ENCODE measurements at places on chromosomes 5 and 9. TPM values are rescaled to one million over a fixed set of nuclear protein-coding genes. Genes with fewer than 3 reads are reported as not detected.

DNA sequence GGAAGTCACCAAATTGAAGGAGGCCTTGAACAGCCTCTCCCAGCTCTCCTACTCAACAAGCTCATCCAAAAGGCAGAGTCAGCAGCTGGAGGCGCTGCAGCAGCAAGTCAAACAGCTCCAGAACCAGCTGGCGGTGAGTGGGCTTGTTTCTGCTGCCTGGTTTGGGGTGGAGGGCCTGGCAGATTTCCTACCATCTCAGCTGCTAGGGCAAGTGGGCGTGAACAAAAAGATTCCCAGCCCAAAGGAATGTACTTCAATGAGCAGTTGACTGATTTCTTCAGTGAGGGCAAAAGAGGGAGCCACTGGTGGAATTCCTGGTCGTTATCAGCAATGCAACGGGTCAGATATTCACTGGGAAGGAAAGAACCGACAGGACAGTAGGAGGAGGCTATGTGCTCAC lies 12.6 kb upstream of the TTC23L start:
- DNase-seq: no peak

Gene INSL4
- not detected for total RNA-seq

GRCh38 chr5:132405646-132406045 lies 36.1 kb downstream of the SLC22A5 start:
- no peak for DNase-seq

GRCh38 chr5:124087752-124088151 lies 575.8 kb downstream of the CSNK1G3 start:
- DNase-seq: no peak

Gene KIAA0825
- 2.5 TPM for total RNA-seq

DNA sequence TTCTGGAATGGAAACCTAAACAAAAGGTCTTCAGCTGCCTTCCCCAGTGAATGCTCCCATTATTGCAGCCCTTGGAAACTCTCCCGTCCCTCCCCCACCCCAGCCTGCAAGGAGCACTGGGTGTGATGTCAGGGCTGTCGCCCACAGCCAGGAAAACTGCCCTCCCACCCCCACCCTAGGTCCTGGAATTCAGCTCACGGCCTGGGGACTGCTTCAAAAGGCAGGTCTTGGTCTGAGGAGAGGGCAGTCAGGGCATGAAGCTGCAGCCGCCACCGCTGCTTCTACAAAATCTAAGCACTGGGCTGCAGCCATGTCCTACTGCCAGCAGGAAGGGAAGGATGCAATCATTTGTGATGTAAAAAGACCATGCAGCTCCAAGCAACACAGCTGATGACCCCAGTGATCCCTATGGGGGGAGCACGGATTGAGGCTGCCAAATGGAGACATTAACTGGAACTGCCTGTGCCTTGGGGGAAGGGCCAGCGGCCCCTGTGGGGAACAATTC lies 11.4 kb downstream of the GRHPR start:
- DNase-seq: no peak

DNA sequence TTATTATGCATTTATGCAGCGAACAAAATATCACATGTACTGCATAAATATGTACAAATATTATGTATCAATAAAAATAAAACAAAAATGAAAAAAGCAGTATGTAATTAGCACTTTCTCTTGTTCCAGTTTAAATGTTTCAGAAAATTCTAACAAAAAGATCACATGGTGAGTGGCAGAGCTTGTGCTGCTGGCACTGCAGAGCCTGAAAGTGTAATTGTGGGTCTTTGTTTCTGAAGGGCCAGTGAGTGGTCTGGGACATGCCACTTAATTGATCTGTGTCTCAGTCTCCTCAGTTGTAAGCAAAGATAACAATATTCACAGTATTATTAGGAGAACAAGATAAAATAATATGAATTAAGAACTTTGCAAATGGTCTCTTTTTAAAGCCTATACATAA lies 39.5 kb upstream of the RAI14 start:
- no peak for DNase-seq

GRCh38 chr9:109715344-109715743 lies 64.7 kb upstream of the PALM2AKAP2 start:
- no peak for DNase-seq

Gene TOR4A
- 13.1 TPM for total RNA-seq

Gene FBP2
- not detected for total RNA-seq

DNA sequence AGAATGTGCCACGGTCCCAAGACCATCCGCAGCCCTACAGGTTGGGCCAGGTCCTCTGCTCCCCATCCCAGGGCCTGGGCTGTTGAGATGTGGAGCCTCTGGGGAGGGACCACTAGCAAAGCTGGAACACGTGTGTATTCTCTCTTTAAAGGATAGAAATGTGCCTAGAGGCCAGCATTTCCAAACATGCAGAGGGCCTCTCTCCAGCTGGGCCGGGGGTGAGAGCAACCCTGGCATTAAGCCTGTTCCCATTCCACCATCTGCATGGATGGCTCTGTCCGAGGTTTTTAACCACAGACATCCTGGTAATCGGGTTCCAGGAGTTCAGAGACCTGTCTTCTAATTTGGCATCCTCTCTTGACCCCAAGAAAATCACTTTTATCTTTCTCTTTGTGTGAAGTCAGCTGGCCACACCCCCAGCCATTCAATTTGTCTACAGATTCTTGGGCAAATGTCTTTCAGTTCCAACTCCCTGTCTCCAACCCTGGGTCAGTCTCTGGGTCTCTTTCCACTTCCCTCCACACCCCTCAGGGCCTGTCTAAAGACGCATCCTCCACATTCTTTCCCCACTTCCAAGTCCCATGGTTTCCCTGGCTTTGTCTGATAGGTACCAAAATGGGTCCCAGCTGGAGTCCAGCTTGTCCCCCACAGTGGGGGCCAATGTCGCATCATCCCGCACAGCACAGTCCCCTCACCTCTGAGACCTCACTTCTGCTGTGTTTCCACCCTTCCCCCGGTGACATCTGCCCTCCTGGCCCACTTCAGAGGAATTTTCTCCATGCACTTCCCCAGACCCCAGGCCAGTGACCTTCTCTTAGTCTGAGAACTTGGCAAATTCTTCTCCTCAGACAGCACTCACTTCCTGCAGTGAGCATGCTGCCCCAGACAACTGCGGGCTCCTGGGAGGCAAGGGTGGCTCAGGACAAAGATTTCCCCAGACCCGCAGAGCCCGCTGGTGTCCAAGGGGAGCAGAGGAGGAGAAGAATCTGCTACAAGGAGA lies 56.8 kb downstream of the PTPDC1 start:
- DNase-seq: no peak

- DNase-seq: no peak
Observed at GRCh38 chr5:78793907-78794662, 145.5 kb upstream of the LHFPL2 start.

Gene TERT
- not detected for total RNA-seq

- DNase-seq: no peak
Observed at GRCh38 chr5:67013719-67014118, 182.9 kb downstream of the CD180 start.

DNA sequence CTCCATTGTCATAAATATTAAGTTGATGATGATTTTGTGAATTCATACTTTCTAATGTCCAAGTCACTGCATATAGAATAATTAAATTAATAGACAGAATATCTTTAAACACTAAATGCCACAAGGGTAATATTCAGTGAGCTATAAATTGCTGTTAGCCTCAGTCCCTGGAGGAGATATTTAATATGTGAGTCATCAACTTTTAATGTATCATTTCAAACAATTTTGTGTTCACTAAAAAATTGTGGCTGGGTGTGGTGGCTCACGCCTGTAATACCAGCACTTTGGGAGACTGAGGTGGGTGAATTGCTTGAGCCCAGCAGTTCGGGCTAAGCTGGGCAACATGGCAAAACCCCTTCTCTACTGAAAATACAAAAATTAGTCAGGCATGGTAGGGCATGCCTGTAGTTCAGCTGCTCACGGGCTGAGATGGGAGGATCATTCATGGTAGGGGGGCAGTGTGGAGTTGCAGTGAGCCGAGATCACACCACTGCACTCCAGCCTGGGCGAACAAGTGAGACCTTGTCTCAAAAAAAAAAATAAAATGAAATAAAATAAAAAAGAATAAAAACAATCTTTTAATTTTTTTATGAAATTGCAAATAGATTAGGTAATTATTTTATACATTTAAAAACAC lies 717.3 kb upstream of the CHD1 start:
- no peak for DNase-seq

DNA sequence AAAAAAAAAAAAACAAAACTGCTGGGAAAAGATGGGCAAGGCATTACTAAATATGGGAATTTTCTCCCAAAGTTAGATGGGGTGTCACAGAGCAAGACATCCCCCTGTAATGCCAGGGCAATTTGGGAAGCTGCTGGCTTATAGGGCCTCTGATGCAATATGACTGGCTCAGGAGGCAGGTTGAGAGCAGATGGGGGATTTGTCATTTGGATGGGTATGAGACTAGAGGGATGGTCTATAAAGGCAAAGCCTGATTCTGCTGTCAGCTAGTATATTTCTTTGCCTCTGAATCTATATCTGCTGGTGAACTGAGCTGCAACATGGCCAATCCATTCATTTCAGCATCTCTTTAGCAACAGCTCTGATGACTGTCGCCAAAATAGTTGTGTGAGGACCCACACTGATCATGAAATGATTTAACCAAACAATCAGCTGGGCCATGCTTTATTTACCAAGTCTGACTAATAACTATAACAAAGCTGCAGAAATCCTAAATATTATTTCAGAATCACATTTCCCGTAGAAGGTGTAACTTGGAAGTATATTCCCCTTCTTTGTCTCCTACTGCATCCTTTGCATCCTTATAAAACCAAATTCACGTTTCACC lies 455.1 kb upstream of the ZNF608 start:
- no peak for DNase-seq

GRCh38 chr5:147193123-147193522 lies 41.7 kb upstream of the STK32A start:
- no peak for DNase-seq
